ENCODE measurements at places on chromosomes 11 and 22. TPM values are rescaled to one million over a fixed set of nuclear protein-coding genes. Genes with fewer than 3 reads are reported as not detected.

Gene APOBEC3B
- total RNA-seq: 0.50 TPM

Gene ARHGAP42
- total RNA-seq: 7.5 TPM

Gene MUC2
- under 0.01 TPM for total RNA-seq

Gene ENTHD1
- total RNA-seq: not detected

Gene TMEM179B
- 24.3 TPM for total RNA-seq

Gene SCGB2A2
- total RNA-seq: not detected

Gene MS4A12
- total RNA-seq: not detected
